ENCODE measurements at places on chromosomes 3 and 15. TPM values are rescaled to one million over a fixed set of nuclear protein-coding genes. Genes with fewer than 3 reads are reported as not detected.

Gene KIF7
- total RNA-seq = 18.0 TPM

Gene GRK7
- under 0.01 TPM for total RNA-seq

Gene CAND2
- 6.4 TPM for total RNA-seq

Gene SYNPR
- not detected for total RNA-seq

Gene CIAO2A
- 79.6 TPM for total RNA-seq

Gene LRRN1
- total RNA-seq = not detected

Gene SCAP
- 73.6 TPM for total RNA-seq

Gene CCDC39
- total RNA-seq = 0.12 TPM

Gene MYO5C
- total RNA-seq = under 0.01 TPM

Gene AQP9
- total RNA-seq = not detected
